ENCODE measurements at places on chromosomes 3 and 15.

GRCh38 chr15:101028321-101028720, 109.2 kb downstream of the LRRK1 start:
- no peak for DNase-seq

DNA sequence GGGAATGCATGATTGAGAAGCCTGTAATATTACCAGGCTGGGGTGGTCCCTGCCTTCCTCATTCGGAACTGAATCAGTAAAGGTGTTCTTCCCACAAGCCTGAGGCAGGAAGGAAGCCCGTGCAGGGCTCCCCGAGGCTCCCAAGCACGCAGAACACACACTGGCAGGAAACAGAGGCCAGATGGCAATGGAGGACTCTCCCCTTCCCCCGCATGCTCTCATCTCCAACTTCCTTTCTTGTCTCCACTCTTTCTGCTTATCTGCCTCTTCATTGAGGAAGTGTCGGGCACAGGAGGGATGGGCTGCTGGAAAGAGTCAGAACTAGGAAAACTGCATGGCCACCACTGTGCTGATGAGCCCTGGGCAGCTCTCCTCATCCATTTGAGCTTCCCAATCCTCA, 123.5 kb downstream of the NUP210 start:
- no peak for DNase-seq

DNA sequence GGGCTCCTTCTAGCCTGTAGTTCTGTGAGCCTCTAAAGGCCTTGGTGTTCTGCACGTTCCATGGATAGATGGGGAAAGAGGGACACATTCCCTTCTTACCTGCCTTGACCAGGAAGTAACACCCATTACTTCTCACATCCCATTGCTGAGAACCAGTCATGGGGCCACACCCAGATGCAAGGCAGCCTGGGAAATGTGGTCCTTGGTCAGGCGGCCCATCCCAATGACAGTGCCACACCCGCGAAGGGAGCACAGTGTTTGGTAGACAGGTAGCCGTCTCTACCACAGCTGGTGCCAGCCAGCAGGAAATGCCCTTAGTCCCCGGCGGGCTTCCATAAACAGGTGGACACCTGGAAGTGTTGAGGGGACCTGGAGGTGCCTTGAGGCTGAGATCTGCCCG, 23.2 kb upstream of the LCTL start:
- no peak for DNase-seq

DNA sequence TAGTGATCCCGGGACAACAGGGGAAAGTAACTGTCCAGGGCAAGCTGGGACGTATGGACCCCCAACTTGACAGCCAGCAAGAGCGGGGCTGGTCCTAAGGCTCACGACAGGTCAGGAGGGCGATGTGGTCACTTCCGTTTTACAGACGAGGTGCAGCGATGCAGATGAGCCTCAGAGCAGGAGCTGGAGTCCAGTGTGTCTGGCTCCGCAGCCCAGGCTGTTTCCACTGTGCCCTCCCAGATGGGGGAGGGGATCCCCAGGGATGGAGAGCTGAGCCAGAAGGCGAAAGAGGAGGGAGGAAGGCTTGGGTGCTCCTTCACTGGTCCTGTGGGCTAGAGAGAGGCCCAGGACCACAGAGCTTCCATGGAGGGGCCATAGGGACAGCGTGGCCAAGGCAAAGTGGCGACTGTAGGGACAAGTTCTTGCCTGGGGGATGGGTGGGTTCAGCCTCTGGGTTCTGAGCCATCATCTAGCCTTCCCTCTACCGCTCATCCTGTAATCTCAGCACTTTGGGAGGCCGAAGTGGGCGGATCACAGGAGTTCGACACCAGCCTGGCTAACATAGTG, 5.7 kb downstream of the SNX33 start:
- no peak for DNase-seq

GRCh38 chr15:29736012-29736743, 86.1 kb downstream of the TJP1 start:
- DNase-seq = peak; percentile 53

- DNase-seq = no peak
These were observed 8.9 kb upstream of the SGO1 start for GRCh38 chr3:20194793-20195460.

- no peak for DNase-seq
These were observed 81.9 kb upstream of the ZBED2 start for GRCh38 chr3:111677007-111677392.

DNA sequence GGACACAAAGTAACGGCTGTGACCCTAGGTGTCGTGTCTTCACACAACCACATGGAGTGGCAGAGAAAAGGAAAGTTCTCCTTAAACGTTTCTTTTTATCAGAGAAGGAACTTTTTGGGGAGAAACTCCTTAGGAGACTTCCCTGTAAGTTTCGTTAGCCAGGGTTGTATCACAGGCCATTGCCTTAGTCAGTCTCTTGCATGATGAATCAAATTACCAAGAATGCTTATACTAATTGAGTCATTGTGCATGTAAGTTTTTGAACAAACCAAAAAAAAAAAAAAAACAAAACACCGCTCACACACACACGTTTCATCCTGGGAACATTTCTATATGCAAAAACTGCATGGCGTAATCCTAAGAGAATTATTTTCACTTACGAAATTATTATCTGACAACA, 150.4 kb upstream of the SATB1 start:
- DNase-seq = no peak

GRCh38 chr15:43093026-43093425, 12.8 kb downstream of the UBR1 start:
- peak; percentile 41 for DNase-seq

- DNase-seq = no peak
These were observed 50.3 kb upstream of the DPPA4 start for GRCh38 chr3:109387621-109388020.

- DNase-seq = peak; percentile 88
These were observed 708 bp upstream of the GCHFR start for GRCh38 chr15:40762919-40763800.

GRCh38 chr3:197339841-197340520, 41.6 kb upstream of the DLG1 start:
- peak; percentile 39 for DNase-seq

DNA sequence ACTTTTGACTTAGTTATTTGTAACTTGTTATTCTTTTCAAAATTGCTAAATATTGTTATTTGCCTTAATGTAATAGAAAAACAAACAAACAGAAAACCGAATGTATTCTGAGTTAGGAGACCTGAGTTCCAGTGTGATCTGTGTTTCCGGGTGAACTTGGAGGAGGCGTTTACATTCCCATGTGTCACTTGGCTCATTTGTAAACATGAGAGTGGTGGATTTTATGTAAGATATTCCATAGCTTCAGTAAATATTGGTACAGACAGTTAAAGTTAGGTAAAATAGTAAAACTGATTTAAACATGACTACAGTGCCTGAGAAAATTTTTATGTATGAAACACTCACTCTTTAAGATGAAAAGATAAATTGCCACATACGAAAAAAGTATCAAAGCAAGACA, 287.3 kb upstream of the POU1F1 start:
- DNase-seq = no peak

DNA sequence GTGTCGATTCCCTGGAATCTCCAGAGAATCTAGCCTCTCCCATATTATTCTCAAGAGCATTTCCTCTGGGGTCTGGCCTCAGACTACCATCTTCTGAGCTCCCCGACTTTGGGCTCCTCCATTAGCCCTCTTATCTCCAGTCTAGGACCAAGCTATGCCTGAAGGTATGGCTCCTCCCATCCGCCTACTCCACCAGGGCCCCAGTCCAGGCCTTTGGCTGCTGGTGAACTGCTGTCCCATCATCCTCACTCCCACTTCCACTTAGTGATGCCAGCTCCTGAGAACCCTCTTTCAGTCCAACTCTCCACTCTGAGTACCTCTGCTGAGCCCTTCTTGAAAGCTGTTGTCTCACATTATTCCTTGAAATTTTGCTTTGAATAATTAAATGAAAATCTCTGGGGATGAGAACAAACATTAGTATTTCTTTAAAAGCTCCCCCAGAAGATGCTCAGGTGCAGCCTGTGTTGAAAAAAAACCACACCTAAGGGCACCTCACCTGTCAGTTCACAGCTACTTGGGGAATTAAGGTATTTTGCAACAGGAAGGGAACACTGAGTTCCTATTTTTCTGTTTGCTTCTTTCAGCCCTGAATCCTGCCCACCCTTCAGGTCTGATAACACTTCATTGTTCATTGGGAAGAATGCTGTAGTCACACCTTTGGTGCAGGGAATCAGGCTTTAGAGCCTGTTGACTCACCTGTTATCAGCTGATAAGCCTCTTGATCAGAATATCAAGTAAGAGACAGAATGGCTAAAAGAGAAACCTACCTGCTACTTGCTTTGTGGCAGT, 9.5 kb downstream of the CLDN18 start:
- no peak for DNase-seq

GRCh38 chr15:98930576-98930975, 77.0 kb downstream of the PGPEP1L start:
- no peak for DNase-seq
